ENCODE measurements at places on chromosomes 2 and 18. TPM values are rescaled to one million over a fixed set of nuclear protein-coding genes. Genes with fewer than 3 reads are reported as not detected.
A peak's percentile ranks its signal among the peaks of the same experiment; 100 is the strongest.

DNA sequence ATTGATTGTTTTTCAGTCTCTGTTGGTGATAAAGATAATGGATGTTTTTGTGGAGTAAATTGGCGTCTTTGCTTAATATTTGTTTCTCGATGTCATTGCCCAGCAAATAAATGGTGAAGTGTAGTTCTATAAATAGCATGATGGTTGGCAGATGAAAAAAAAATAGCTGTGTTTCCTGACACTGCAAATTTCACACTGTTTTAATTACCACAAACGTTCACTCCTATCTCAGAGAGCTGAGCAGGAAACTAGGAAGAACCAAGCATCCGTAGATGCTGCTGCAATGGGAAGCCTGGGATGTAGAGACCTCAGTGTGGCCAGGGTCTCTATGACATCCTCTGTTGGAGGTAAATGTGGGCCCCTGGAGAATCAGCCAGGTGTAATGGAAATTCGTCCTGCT, 183.2 kb downstream of the CYRIA start:
- DNase-seq, result no peak

DNA sequence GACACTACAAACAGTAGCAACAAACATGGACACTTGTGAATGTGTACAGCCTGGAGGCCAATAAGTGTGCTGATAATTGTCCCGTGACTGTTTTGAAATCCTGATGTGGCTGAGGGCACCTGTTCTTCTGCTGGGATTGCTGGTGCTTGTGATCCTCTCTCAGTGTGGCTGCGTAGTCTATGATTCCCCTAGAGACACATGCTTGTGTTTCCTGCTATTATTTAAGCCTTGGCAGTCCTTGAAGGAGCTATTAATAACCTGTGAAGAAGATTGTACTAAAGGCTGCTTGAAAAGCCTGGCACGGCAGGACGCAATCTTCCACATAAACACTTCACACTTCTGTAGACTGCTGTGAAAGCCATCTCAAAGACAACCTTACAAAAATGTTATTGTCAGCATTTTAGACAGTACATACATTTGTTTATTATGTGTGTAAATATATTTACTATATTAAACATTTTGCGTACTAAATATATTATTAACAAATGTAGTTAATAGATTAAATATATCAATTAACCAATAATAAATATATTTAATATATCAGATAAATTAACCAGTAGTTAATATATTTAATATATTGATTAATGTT, 71.4 kb downstream of the GALR1 start:
- no peak for DNase-seq

DNA sequence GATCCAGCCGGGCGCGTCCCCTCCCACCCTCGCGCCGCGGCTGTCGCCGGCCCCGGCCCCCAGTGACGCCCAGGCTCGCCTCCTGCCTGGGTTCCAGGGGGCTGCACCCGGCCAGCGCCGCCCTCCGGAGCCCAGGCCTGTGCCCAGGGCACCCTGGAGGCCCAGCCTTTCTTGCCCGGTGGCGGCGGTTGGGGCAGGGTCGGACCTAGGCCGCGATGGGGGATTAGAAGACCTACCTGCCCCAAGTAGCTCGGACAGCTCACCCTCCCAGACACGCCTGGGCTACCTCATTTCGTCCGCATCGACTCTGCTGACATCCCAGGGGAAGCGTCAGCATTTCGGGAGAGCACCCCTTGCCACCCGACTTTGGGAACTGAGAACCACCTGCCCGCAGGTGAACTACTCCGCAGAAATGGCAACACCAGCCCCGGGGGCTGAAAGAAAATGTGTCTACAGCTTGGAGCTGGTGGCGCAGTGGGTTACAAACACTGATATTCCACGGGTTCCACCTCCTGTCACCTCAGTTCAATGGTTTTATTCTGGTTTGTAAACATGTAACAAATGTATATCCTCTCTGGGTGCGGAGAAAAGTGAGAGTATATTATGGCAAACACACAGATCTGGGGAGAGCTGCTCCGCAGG, 834 bp upstream of the ARL4C start:
- no peak for DNase-seq

- no peak for DNase-seq
These were observed 954 bp downstream of the RAPGEF4 start for GRCh38 chr2:172736424-172737174.

GRCh38 chr2:232028631-232029030, 67.1 kb downstream of the DIS3L2 start:
- DNase-seq, result peak; percentile 49

DNA sequence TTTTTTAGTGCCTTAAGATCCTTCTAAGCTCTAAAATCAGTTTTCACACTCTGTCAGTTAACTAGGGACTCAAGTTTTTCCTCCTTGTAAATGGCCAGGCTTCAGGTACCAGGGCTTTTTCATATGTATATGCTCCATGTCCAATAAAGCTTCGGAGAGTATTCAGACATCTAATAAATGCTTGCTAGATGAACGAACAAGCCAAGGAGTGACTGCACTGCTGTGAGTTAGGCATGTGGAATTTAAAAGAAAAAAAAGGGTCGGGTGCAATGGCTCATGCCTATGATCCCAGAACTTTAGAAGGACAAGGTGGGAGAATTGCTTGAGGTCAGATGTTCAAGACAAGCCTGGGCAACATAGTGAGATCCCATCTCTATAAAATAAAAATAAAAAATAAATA, 81.9 kb downstream of the CDH2 start:
- DNase-seq, result no peak

GRCh38 chr2:24511198-24511597, 20.1 kb downstream of the NCOA1 start:
- DNase-seq, result no peak

- no peak for DNase-seq
These were observed 8.7 kb upstream of the TGIF1 start for GRCh38 chr18:3441290-3441689.

DNA sequence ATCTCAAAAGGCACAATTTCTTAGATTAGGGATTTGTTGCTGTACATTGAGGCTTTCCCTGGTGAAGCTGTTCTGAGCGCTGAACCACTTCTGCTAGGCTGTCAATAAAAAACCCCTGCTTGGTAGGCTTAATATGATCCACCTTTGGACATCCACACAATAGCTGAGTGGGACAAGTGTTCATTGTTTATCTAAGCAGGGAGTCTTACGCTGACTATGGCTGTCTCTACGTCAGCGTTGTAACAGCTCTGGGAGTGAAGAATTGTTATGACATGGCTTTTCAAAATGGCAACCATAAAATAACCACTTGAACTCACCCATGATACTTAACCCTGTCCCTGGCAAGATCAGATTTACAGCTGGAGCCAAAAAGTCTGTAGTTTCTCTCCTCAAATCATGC, 111.5 kb upstream of the SULT1C3 start:
- no peak for DNase-seq

GRCh38 chr2:160169471-160169870, 30.6 kb downstream of the ITGB6 start:
- no peak for DNase-seq

- DNase-seq, result no peak
These were observed 373 bp downstream of the EIPR1 start for GRCh38 chr2:3377279-3377611.

- DNase-seq, result no peak
These were observed 15.8 kb downstream of the KYNU start for GRCh38 chr2:142893241-142893640.

DNA sequence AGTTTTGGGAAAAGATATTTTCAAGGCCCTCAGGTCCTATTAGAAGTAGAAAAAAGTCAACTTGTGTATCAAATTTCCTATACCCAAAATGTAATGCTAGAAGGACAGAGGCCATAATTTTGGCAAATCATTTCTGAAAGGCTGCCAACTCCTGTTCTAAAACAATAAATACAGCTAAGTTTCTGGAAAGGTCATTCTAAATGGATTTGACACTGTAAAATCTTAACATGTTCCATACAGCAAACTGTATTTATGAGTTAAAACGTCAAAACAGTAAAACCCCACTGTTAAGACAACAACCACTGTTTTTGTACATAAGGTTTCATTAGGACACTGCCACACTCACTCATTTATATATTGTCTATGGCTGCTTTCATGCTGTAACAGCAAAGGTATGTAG, 9.7 kb downstream of the FAM98A start:
- peak; percentile 39 for DNase-seq

GRCh38 chr2:62784341-62784740, 78.8 kb downstream of the EHBP1 start:
- DNase-seq, result no peak

GRCh38 chr2:152638590-152638989, 78.7 kb downstream of the PRPF40A start:
- no peak for DNase-seq

GRCh38 chr2:66553370-66553769, 118.4 kb downstream of the MEIS1 start:
- no peak for DNase-seq

DNA sequence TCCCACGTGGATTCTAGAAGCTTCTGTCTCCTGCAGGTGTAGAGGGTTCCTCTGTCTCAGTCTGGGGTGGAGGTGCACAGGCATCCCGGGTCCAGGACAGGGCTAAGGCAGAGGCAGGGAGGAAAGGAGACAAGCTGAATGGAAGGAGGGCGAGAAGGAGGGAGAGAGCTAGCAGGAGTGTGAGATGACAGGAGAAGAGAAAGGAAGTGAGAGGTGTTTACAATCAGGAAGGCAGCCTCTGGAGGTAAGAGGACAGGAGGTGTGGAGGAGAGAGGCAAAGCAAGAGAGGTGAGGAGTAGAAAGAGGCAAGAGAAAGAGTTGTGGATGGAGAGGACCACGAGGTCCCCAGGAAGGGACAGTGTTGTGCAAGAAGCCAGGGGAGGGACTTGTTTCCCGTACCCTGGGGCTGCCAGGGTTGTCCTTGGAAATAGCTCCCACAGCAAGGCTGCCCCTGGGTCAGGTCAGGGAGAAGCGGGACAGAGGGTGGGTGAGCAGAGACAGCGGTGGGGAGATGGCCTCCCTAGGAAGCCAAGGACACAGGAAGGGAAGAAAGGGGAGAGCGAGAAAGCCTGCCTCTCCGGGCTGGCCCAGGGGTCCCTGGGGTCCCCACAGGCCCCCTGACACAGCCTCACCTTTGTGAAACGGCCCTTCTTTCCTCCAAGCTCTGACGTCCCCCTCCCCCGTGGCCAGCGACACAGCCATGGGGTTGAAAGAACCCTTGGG, 136.9 kb downstream of the CYP26B1 start:
- DNase-seq, result no peak

- DNase-seq, result no peak
These were observed 252.0 kb downstream of the DYSF start for GRCh38 chr2:71705171-71705960.

DNA sequence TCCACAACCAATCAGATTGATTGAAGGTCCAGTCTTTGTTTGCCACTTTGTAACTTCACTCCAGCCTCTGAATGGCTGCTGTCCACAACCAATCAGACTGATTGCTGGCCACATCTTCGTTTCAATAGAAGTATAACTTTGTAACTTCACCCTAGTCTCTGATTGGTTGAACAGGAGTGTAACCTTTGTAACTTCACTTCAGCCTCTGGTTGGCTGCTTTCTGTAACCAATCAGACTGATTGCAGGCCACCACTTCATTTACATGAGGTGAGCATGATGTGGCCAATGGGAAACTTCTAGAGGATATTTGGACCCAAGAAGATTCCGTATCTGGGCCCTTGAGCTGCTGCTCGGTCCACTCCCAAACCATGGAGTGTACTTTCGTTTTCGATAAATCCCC, 16.9 kb upstream of the ALPP start:
- DNase-seq, result no peak

- no peak for DNase-seq
These were observed 66.0 kb upstream of the ITGB6 start for GRCh38 chr2:160266037-160266551.

DNA sequence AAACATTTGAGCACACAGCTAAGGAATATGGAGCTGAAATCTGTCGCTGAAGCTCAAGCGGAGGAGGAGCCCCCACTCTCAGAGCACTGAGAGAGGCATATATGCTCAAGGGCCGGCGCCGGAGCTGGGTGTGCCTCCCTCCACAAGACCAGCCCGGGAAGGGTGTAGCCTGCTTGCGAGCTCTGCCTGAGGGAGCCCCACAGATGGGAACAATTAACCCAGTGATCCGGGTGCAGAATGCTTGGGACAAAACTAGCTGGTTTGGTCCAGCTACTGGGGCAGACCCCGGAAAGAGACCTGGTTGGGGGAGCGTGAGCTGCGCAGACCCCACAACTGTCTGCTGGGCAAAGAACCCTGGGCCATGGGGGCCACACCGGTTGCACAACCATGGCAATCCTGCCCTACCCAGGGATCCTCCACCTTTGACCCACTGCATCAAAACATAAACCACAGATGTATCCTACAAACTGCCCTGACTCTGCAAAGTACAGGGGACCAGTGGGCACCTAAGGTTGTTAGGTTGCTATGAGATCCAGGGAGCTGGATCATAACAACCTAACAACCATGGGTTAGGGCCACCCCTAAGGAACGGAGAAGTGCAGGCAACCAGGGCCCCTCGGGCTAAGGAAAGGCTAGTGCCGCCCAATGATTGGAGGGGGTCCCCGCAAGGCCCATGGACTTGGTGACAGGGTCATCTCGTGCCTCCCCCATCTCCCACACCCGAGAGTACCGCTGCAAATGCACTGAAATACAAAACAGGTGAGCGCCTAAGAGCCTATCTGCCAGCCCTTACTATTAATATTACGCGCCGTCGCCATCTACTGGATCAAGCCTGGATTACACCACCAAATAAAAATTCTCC, 53.4 kb upstream of the SCN1A start:
- peak; percentile 27 for DNase-seq

DNA sequence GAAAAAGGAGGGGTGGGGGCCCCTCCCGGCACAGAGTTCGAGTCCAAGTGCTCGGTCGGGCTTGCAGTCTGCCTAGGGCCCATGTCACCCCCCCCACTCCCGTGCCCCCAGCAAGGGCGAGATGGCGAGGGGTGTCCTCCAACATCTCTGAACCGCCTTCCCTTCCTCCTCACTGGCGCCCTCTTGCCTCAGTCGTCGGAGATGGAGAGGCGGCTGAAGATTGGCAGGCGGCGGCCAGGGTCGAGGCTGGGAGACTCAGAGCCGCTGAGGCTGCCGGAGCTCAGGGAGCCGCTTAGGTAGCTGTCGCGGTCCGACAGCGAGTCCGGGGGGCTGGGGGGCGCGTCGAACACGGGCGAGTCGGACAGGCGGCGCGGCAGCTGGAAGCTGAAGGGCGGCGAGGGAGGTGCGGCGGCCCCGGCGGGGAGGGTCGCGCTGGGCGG, 2.3 kb downstream of the ZFP36L2 start:
- peak; percentile 66 for DNase-seq

GRCh38 chr2:74685408-74685807, 31.4 kb downstream of the SEMA4F start:
- no peak for DNase-seq

ASXL3 gene
- 3.9 TPM for polyA plus RNA-seq

POTEJ gene
- polyA plus RNA-seq, result not detected

LRP2 gene
- 0.32 TPM for polyA plus RNA-seq

GALR1 gene
- polyA plus RNA-seq, result 0.03 TPM

PAX3 gene
- polyA plus RNA-seq, result 3.3 TPM

DSG4 gene
- not detected for polyA plus RNA-seq

TUBB8B gene
- polyA plus RNA-seq, result not detected

FKBP1B gene
- 2.0 TPM for polyA plus RNA-seq

XIRP2 gene
- polyA plus RNA-seq, result 108 TPM

MATN3 gene
- polyA plus RNA-seq, result 1.0 TPM
